Lower lobe of right lung (tissue), 2 donors: ENCODE measurements at places on chromosomes 4 and X. TPM values are rescaled to one million over a fixed set of nuclear protein-coding genes. Genes with fewer than 3 reads are reported as not detected.

DNA sequence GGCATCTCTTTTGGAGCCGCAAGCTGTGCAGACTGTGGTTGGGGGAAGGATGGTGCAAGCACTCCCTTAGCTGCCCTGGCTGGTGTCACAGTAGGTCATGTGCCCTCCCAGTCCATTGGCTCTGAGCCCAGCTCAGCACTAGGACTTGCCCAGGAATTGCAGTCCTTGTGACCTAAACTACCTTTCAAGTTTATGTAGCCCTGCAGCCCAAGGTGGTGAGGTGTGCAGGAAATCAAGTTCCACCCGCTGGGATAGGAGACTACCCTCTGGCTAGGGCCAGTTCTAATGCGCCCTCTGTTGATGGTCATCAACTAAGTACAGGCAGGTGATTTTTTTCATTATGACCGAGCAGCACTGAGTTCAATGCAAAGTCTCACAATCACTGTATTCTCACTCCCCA, 335.2 kb downstream of the UBE2NL start:
- DNase-seq, result peak; percentile 37

- DNase-seq, result no peak
Measured at GRCh38 chrX:41933546-41933945, 10.2 kb upstream of the CASK start.

- no peak for DNase-seq
Measured at GRCh38 chrX:47706575-47706974, 47.6 kb upstream of the UXT start.

DNA sequence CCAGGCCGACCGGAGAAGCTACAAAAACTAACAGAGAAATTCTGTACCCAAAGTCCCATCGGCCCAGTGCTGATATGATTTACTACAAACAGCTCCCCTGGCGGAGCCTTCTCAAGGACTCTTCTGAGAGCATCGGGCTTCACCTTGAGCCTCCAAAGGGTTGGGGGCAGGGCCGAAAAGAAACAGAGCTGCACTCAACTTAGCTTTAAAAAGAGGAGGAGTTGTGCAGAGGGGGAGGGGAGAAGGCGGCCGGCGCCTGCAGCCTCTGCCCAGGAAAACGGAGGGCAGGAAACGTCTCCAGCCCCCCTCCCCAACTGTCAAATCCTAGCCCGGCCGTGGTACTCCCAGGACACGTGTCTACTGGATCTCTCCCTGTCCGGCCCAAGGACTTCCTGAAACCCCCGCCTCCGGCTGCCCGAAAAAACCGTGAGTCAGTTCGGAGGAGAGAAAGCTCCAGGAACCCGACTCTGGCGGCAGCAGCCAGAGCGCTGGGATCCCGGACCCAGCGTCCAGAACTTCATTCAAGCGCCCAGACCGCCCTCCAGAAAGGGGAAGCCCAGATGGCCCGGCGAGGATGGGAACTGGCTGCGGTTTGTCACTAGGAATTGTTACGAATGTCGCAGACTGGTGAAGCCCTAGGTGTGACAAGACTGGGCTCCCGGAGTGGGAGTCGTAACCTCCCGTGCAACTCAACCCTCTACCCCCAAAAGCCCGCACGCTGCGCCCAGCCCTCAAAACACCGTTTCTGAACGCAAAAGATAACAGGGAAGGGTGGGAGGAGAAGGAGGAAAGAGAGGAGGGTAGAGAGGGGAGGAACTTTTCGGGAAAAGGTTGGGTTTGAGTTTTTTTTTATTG, 973 bp downstream of the ADAMTS3 start:
- DNase-seq, result peak; percentile 78

DNA sequence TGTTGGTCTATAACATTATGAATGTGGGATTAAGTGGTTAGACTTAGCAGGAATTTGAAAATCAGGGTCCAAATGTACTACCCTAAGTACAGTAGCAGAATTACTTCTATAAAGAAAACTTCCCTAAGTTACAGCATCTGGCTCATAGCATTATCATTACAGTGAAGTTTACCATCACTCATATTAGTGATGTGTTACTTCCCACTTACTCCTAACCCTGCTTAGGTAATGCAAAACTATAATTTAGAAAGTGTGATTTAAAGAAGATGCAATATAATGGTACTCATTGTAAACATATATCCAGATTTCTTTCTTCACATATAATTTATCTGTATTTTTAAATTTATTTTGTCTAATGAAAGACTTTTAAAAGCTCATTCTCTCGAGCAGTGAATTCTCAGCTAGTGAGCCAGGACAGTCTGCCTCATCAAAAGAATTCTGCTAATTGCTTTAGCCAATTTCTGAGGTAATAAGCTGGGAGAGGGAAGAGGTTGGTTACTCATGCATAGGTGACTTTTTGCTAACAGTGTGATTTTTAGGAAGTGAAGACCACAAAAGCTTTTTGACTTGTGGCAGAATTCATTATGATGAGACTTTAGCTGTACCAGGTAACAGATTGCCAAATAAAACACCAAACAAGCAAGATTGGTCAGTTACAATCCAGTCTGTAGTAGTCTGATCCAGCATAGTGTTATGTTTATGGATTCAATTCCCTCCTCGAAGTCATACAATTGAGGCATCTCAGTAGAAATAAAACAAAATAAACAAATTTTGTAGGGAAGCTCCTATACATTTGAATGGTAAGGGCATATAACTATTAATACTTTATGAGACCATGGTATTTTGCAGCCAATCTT, 21.0 kb downstream of the PLS3 start:
- no peak for DNase-seq

DNA sequence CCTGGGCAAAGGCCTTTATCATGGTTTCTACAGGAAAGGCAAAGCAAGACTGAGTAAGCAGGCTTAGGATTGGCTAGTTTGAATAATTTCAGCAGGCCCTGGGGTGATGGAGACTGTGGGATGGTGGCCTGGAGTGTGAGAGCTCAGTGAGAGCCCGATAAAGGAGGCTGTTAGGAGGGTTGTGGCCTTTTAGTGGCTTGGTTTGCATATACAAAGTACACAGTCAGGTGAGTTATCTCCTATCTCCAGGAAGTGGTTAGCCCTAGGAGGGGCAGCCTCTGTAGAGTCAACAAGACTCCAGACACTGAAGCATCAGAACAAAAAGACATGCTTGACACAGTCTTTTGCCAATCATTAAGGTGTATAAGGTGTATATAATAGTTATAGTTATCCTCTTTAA, 157.2 kb downstream of the CFAP299 start:
- DNase-seq, result no peak

DNA sequence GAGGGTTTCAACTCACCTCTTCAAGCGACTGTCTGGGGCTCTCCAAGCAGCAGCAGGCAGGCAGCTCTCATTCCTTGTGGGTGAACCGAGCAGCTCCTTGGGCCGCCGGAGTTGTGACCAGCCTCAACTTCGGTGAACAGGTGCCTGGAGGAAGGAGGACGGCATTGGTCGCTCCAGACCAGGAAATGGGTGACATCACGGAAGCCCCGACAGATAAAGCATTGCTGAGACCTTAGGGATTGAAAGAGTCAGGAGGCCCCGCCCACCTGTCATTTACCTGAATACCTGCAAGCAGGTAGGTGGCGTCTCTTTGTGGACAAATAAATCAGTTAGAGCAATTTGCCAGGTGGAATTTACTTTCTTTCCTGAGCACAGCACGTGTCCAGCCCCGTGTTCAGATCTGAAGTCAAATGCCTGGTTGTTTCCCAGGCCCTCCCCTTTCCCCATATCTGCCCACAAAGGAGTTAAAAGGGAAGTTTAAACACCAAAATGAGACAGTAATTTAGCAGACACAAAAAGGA, at the start of gene LNX1:
Gene LNX1 (minus strand): TSS at position 115 of the 521 bp plus-strand sequence. CDS start 17,484 bp downstream, outside the sequence.
- peak; percentile 88 for DNase-seq

- no peak for DNase-seq
Measured at GRCh38 chrX:112642349-112642748, 37.4 kb downstream of the LHFPL1 start.

DNA sequence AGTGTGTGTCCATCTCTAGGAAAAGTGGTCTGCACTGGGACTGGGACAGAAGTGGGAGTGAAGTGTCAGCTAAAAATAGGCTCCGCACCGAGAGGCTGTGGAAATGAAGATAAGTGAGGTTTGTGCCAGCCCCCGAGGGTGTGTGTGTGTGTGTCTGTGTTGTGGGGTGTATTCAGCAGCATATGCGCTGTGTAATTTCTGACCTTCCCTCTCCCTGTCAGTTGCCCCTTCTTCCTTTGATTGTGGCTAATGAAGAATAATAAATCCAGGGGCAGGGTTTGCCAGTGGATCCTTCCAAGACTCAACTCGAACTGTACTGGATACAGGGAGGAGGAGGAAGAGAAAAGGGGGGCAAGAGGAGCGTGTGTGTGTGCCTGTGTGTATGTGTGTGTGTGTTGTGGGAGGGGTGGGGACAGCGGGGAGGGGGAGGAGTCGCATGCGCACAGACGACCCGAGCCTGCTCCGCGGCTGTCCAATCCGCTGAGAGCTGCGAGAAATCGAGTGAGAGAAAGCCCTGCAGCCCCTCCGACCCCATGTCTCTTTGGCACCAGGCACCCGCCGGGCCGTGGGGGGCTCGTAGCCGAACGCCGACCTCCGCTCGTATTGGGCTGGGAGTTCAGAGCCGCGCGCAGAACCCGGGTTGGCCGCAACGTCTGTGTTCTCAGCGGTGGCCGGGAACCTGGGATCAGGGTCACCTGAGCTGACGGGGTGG, 916 bp upstream of the POU4F2 start:
- peak; percentile 36 for DNase-seq

GRCh38 chr4:3228881-3229280, 20.1 kb upstream of the MSANTD1 start:
- DNase-seq, result peak; percentile 28

DNA sequence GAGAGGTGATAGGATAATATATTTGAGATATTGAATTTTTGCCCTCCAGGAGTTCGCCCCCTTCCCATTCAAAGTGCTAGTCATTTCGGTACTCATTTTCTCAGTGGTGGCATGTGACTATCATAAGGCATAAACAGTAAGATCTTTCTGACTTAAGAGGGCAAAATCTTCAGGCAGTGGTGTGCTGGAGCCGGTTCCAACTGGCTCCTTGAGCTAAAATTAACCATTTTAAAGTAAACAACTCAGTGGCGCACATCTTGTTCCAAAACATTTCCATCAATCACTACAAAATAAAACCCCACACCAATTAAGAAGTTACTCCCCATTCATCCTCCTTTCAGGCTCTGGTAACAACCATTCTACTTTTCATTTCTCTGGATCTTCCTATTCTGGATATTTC, 43.3 kb downstream of the LUZP4 start:
- DNase-seq, result no peak

DNA sequence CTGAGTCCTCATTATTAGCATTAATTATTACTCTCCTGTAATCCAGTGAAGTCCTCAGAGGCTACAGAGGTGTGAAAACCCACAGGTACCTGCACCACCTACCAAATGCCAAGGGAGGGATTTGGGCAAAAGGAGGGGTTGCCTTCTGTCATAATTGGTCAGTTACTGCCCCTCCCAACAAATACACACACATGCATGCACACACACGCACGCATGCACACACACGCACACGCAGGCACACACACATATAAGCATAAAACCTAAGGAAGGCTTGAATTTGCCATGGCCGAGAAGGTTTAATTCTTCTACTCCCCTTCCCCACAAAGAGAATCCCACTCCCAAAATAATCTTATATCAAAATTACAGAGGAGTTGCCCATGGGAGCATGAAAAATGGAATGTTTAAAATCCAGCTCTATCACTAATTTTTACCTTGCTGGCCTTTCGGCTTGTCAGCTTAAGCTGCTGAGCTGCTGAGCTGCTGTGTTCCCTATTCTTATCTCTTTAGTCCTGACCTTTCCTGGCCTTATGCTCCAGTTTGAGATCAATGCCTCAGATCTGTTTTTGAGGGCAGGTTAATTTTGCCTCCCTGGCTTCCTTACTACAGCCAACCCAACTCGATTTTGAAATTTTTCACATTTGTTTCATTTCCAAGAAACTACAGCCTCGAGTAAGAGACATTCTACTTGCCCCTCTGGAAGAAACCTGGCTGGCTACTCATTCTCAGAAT, 95.0 kb downstream of the CAMK2D start:
- no peak for DNase-seq

GRCh38 chr4:108611365-108611764, 9.0 kb upstream of the RPL34 start:
- DNase-seq, result no peak

DNA sequence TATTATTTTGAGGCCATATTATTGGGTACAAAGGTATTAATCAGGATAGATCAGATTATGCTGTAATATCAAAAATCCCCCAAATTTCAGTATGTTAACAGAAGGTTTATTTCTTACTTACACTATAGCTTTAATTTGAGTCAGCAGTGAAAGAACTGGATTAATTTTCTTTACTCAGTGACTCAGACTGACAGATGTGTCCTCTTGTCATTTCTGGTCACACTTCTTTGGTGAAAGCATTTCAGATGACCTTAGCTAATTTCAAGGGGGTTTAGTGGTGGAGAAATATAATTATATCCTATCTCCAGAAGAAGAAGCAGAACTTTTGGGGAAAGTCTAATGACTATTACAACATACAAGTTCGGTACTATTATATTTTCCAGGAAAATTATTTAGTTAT, 12.4 kb downstream of the DDIT4L start:
- no peak for DNase-seq

DNA sequence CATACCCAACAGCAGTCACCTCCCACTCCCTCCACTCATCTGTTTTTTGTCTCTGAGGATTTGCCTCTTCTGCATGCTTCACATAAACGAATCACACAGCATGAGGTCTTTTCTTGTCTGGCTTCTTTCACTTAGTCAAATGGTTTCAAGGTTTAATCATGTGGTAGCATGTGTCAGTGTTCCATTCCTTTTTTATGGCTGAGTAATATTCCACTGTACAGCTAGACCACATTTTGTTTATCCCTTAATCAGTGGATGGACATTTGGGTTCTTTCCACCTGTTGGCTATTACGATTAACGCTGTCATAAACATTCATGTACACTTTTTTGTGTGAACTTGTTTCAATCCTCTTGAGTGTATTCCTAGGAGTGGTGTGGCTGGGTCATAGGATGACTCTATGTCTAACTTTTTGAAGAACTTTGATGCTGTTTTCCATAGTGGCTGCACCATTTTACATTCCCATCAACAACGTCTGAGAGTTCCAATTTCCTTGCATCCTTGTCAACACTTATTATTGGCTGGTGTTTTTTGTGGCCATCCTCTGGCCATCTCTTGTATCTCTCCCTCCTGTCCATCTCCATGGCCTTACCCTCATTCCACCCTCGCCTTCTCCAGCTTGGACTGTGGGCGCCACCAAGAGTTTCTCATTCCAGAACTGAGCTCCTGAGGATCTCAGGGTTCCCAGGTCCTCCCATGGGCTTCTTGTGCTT, 12.4 kb upstream of the NSG1 start:
- DNase-seq, result no peak

- DNase-seq, result no peak
Measured at GRCh38 chrX:63282077-63282476, 69.1 kb downstream of the SPIN4 start.

GRCh38 chrX:17494216-17494615, 119.2 kb downstream of the NHS start:
- no peak for DNase-seq

The GPM6B gene
- total RNA-seq, result 21.6 TPM

The SLC16A2 gene
- 7.2 TPM for total RNA-seq

The SPOCK3 gene
- 0.74 TPM for total RNA-seq

The RENBP gene
- 57.0 TPM for total RNA-seq

The DAPP1 gene
- 15.1 TPM for total RNA-seq

The FAM184B gene
- 0.24 TPM for total RNA-seq

The TLR1 gene
- total RNA-seq, result 35.3 TPM

The KIT gene
- total RNA-seq, result 28.5 TPM

The CHRDL1 gene
- 60.6 TPM for total RNA-seq

The MTMR1 gene
- total RNA-seq, result 22.4 TPM
